GOT3 (cell line): ENCODE measurements at places on chromosomes 5 and 9.

- DNase-seq: no peak
Measured at GRCh38 chr9:98935071-98935505, 8.6 kb upstream of the COL15A1 start.

DNA sequence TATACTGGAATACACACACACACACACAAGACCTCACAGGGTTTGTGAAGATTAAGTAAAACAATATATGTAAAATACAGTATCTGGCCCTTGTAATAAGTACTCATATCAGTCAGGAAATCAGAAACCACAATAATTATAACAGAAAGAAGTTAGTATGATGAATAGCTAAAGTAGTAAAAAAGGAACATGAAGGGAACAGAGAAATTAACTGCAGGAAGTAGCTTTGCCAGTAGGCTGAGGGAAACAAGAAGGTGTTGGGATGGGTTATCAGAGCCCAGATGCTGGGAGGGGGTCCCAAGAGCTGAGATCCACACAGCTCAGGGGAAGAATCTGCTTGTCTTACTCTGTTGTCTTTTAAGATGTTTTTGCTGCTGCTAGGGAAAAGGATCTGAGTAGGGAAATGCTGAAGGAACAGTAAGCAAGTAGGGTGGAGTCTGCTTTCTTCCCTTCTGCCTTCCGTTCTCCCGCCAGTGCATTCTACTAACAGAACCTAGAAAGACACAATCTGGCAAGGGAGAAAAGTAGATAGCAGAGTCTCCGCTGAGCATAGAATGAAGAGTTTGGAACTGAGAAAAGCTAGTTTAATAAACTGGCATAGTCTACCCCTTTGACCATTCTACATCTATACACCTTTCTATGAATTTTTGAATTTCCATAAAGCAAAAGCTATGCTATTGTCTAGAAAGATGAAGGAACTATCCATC lies 55.3 kb upstream of the ALDH1A1 start:
- no peak for DNase-seq

DNA sequence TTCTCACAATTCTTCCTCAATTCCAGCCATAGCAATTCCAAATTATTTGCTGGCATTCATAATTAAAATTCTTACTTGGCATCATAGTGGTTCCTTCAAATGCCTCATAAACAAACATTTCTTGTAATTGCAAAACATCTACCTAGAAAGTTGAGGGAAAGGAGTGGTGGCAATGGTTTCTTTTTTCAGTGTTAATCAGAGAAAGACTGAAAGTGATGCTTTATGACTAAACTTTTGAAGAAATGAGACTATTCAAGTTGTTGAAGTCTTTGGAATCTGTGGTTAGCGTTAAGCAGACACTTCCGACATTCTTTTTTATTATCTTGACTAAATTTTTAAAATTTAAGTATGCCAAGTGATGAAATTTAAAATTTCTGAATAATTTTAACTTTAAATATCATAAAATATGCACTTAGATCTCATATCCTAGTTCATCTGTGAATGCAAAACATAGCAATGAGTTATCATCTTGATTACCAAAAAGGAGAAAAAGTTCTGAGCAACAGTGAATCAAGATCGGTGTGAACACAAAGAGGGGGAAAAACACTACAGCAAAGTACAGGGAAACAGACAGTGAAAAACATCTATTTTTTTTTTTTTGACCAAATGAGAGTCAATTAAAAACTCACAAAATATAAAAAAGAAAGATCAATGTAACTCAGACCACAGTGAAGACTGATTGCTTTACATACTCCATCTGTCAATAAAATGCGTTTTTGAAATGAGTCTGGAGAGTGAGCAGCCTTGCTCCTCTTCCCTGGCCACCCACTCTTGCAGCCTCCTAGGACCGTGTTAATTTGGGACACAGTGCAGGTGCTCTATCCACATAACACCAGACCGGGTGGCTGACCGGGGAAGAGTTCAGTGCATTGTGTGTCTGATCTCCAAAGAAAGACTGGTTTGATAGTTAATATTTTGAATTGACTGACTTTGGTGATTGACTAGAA lies 20.6 kb upstream of the IL7R start:
- DNase-seq: no peak

DNA sequence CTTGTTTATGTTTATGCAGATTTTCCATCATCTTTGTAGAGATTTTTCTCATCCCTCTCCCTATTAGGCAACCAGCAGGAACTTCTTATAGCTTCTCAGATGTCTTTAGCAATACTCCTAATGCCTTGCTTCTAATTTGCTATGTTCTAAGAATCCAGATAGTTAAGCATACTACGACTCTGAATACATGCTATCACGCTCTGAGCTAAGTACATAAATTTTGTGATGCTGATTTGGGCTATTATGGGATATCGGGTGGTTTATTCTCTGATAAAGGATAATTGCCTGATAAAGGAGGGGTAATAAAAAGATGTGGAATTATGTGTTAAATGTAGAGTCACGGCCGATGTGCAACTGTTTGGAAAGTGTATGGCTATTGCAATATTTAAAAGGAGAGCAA lies 6.5 kb upstream of the FBXL7 start:
- DNase-seq: no peak

DNA sequence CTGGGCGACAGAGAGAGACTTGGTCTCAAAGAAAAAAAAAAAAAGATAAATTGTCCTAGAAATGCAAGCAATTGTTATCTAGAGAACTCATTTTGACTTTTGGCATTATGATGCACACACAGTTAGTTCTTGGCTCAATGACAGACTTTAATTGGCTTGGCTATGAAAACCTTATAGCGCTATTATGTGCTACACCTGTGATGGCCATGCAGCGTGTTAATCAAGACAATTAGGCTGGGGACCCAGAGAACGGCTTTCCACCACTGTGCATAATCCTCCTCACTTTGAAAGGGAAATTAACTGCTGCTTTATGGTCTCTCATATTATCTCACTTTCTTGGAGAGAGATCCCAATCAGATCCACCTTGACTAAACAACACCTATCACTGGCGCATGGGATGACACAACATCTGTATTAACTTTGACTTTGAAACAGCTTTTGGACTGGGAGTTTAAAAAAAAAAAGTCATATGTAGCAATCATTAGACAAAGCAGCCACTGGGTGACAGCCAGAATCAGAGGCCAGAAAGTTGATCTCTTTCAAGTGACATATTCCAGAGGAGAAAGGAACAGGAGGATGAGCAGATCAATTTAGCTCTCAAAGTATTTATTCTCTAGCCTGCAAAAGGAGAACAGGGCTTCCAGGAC lies 132.5 kb downstream of the PPP2R2B start:
- DNase-seq: no peak

- no peak for DNase-seq
Measured at GRCh38 chr9:135704483-135704882, 2.5 kb downstream of the KCNT1 start.

GRCh38 chr5:167899490-167900070 lies 391.9 kb upstream of the WWC1 start:
- no peak for DNase-seq

- DNase-seq: no peak
Measured at GRCh38 chr9:79163544-79163943, 408.2 kb upstream of the TLE4 start.

DNA sequence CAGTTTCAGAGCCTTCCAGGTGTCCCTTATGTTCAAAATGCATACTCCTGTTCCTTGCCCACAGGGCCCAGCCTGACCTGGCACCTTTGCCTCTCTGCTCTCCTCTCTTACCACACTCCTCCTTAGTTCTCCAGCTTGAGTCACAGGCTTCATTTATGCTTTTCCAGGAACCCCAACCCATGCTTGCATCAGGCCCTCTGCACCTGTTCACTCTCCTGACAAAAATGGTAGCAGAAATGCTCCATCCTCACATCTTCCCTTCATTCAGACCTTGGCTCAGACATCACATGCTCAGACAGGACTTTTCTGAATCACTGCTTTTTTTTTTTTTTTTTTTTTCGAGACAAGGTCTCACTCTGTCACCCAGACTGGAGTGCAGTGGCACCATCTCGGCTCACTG lies 15.1 kb upstream of the RNF145 start:
- no peak for DNase-seq

- no peak for DNase-seq
Measured at GRCh38 chr5:127824126-127824525, 120.9 kb downstream of the CCDC192 start.

DNA sequence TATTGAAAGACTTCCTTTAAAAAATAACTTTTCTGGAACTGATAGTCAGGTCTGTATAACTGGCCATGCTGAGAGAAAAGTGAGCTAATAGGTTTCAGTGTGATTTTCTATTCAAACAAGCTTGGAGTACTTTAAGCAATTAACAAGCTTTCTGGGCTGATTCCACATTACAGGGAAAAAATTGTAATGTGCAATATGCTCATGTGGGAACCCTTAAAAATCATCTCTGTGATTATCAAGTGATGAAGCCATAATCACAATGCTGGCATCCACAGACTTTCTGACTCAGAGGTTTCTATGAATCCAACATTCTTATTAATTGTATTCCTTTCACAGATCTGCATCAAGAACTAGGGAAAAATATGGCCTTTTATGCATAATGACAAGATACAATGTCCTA lies 212.2 kb upstream of the ACO1 start:
- DNase-seq: no peak

DNA sequence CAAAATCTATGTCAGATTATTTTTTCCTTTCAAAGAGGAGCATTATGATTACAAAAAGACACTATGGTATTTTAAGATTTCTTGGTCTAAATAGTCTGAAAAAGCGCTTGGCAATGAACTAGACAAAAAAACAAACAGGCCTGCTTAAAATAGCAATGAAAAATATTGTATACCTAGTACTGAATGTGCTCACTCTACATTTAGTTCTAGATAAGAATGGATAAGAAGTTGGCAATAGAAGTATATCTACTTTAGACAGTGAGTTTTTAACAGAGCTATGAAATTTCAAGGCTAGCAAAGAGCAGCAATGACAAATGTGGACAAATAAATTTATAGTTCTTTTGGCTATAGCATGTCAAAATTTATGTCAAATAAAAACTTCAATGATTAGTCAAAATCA lies 26.2 kb downstream of the GIN1 start:
- DNase-seq: no peak

- no peak for DNase-seq
Measured at GRCh38 chr5:106380736-106381135, 1290.0 kb downstream of the EFNA5 start.

GRCh38 chr5:31361234-31361633 lies 167.7 kb downstream of the CDH6 start:
- no peak for DNase-seq

- peak; percentile 63 for DNase-seq
Measured at GRCh38 chr5:134905246-134905996, 490 bp downstream of the PCBD2 start.

GRCh38 chr9:123235448-123235847 lies 32.9 kb downstream of the STRBP start:
- DNase-seq: no peak

GRCh38 chr5:93512799-93513198 lies 68.2 kb downstream of the NR2F1-AS1 start:
- no peak for DNase-seq

DNA sequence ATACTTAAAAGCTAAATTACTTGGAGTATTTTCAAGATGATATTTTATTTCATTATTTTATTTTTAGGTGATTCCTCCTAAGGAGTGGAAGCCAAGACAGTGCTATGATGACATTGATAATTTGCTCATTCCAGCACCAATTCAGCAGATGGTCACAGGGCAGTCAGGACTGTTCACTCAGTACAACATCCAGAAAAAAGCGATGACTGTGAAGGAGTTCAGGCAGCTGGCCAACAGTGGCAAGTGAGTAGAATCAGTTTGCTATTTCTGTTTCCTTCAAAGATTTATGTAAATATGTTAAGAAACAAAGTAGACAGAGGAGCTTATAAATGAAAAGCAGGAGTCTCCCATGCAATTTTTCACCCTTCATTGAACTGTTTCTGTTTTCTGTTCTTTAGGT lies 47.8 kb downstream of the KDM4C start:
- DNase-seq: no peak

- no peak for DNase-seq
Measured at GRCh38 chr9:110114086-110114858, 93.7 kb downstream of the C9orf152 start.

- DNase-seq: no peak
Measured at GRCh38 chr5:107074996-107075395, 595.7 kb downstream of the EFNA5 start.
